Forelimb muscle (tissue), 1 donor: ENCODE measurements at places on chromosomes 4 and X.
A peak's percentile ranks its signal among the peaks of the same experiment; 100 is the strongest.

- DNase-seq: no peak
These were observed 261.3 kb downstream of the TENM3 start for GRCh38 chr4:182504463-182504862.

DNA sequence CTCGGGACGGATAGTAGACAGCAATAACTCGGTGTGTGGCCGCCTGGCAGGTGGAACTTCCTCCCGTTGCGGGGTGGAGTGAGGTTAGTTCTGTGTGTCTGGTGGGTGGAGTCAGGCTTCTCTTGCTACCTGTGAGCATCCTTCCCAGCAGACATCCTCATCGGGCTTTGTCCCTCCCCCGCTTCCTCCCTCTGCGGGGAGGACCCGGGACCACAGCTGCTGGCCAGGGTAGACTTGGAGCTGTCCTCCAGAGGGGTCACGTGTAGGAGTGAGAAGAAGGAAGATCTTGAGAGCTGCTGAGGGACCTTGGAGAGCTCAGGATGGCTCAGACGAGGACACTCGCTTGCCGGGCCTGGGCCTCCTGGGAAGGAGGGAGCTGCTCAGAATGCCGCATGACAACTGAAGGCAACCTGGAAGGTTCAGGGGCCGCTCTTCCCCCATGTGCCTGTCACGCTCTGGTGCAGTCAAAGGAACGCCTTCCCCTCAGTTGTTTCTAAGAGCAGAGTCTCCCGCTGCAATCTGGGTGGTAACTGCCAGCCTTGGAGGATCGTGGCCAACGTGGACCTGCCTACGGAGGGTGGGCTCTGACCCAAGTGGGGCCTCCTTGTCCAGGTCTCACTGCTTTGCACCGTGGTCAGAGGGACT, 5.7 kb upstream of the MSANTD1 start:
- no peak for DNase-seq

DNA sequence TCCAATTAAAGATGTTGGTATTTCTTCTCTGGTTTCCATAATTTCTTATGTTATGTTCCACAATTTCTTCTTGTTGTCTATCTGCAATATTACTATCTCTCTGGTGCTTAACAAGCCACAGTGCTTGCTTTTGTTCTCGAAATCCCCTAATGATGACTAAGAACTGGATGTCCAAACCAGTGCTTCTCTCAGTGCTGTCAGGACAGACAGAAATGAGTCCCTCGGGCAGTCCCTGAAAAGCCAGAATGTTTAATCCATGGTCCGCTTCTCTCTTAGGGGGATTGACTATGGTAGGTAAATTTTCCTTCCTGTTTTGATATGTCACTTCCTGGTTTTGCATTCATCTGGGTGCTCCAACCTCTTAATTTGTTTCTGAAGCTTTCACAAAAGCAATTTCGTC, 321.6 kb upstream of the PCDH10 start:
- DNase-seq: no peak

DNA sequence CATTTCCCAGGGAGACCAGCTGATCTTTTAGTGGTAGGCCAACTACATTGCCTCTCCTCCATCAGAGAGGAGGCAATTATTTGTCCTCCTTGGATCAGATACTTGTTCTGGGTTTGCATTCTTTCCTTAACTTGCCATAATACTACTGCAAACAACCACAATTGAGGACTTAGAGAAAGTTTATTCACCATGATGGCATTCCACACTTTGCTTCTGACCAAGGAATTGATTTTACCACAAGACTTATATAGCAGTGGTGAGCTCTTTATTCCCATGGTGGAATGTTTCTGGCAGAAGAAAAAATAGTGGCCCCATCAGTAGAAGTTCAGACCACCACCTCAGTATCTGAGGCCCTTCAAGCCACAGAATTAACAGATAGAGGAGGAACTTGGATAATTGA, 123.9 kb upstream of the PPP3CA start:
- no peak for DNase-seq

DNA sequence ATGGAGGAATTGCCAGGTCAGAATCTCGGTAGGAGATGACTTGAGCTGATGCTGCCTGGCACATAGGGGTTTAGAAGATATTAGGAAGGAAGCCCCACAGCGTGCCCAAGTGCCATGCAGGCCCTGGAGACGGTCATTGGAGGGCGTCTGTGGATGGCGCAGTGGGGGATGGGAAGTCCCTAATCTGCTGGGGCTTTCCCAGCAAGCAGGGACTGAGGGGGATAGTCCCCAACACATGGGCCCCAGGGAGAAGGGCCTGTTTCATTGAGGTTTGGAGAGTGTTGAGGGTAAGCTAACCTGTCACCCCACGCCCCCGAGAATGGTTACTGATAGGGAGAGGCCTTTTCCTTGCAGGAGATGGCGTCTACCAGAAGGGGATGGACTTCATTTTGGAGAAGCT, 7.8 kb downstream of the TAFAZZIN start:
- DNase-seq: no peak

DNA sequence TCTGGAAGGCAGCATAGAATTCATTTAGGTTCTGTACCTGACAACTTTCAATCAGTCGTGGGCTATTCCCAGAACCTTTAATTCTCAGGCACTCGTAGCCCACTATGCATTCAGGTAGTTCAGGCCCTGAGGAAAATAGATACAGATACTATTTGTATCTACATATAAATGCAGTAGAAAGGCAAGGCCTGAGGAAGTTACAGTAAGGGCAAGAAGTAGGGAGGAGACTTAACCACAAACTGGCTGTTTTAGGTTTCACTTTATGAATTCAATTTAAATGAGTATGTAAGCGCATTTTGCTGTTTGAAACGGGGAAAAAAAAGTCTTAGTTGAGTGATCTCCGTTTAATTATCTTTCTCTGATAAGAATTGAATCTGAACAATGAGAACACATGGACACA, 529.4 kb upstream of the ATOH1 start:
- DNase-seq: no peak

GRCh38 chrX:40550066-40550465, 30.7 kb upstream of the ATP6AP2 start:
- DNase-seq: no peak

GRCh38 chr4:34170946-34171345, 2073.4 kb downstream of the ARAP2 start:
- DNase-seq: no peak

DNA sequence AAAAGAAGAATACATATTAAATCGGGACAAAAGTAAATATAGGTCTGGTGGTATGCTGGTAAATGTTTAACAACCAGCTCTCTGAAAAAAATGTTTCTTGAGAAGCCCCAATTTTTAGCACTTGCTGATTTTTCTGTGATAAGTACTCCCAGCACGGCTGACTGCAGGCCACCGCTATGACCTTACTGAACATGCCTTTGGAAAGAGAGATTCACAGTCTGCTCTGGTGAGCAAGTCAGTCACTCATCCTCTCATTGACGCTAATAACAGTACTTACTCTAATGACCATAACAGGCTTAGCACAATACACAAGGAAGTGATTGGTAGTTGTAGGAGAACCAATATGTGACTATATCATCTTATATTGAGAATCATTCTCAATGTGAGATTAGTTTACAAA, 98.9 kb upstream of the BLTP1 start:
- DNase-seq: no peak

DNA sequence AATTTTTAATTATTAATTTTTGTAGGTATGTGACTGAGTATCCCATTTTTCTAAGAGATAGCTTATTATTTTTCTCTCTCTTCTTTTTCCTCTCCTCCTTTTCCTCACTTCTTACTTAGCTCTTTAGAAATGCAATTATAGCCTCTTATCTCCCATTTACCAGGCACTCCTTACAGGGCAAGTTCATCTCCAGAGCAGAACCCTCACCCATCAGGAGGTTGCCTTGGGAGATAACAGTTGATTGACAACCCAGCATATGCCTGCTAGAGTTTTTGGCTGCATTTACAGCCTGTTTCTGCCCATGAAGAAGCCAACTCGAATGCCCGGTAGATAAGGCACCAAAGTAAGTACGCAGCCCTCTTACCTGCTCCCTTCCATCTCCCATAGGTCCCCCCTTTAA, 572.9 kb upstream of the ZFP42 start:
- DNase-seq: no peak

- no peak for DNase-seq
These were observed 93.9 kb upstream of the FRMPD3 start for GRCh38 chrX:107355533-107355932.

DNA sequence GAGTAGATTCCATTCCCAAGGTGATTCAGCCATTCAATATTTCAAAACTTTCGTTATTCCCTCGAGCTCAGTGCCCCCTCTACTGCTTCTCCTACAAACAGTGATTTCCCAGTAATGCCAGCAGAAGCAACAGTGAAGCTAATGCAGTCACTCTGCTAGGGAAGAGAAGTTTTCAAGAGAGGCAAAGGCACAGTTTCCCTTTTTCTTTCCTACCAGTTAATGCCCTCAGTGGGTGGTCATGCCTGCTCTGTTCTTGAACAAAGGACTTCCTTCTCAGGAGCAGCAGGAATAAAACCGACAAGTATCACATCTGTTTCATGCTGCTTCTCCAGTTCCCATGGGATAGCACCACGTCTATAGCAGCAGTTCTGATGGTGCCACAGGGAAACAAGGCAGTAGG, 317.2 kb downstream of the TENM3 start:
- DNase-seq: no peak

DNA sequence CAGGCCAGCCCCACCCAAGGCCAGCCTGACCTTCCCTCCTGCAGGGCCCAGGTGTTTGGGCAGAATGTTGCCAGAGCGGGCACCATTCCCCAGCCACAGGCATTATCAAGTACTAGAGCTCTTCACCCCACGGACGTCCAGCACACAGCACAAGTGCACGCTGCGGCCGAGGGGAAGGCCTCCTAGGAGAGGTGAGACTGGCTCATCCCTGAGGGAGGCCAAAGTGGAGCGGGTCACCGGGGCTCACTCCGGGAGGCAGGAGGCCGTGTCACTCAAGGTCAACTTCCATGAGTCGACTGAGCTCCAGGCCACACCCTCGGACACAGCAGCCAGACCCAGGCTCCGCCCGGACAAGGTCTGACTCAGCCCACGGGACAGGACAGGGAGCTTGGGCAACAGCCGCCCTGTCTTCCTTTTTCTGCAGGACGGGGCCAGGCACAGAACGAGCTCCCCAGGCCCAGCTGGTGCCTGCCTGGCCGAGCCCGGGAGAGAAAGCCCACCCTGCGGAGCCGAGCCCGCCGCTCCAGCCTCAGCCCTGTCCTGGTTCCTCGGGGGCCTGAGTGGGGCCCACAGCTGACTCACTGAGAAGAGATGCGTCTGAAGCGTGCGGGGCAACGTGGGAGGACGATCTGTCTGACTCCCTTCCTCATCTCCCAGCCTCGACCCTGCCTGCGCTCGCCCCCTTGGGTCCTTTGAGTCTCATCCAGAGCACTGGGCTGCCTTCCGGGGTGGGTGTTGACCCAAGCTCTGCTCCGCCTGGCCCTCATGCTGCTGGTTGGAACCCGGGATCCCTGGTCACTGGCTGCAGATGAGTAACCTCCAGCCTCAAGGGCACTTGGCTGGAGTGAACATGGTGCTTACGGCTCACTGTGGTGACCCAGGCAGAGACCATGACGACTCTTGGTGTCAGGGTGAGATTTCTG, 1.6 kb downstream of the SLC49A3 start:
- DNase-seq: no peak

- DNase-seq: no peak
These were observed 158.3 kb upstream of the KIT start for GRCh38 chr4:54499308-54500074.

DNA sequence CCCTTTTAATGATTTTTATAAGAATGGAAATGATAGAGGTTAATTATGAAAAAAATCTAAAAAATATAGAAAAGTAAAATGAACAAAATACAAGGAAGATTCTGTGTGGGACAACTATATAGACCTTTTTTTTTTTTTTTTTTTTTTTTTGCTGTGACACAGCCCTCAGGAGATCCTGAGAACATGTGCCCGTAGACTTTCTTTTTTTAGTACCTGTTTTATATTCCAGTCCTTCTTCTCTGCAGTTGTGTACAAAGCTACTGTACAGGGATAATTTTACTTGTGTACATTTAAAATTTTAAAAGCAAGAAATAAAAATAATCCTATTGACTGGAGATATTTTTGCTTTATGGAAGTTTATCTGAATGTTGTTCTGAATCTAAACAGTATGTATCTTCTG, 85.5 kb downstream of the KDM6A start:
- no peak for DNase-seq

GRCh38 chrX:37000140-37000539, 8.0 kb upstream of the FAM47C start:
- no peak for DNase-seq

- DNase-seq: no peak
These were observed 644.7 kb upstream of the PCDH10 start for GRCh38 chr4:132504438-132504837.

- no peak for DNase-seq
These were observed 43.3 kb downstream of the CD40LG start for GRCh38 chrX:136691028-136691809.

DNA sequence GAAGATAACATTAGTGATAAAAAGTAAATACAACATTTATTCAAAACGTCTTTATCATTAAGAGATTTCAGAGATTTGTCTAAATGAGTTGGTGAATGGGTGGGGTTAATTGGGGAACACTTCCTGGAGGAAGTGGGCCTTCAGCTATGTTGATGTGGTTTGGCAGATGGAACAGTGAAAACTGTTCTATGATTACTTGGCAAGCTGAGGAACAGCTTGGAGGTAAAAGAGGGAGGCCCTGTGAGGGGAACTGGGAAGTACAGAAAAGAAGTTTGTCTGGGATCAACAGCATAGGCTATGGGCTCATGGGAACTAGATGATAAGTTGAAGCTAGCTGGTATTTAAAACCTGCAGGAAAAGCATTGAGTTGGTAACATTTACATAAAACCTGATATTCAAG, 26.0 kb downstream of the OCRL start:
- peak; percentile 36 for DNase-seq

GRCh38 chr4:118801895-118802575, 33.9 kb downstream of the SEC24D start:
- DNase-seq: no peak

- no peak for DNase-seq
These were observed 375.3 kb downstream of the PCDH10 start for GRCh38 chr4:133524369-133524768.

DNA sequence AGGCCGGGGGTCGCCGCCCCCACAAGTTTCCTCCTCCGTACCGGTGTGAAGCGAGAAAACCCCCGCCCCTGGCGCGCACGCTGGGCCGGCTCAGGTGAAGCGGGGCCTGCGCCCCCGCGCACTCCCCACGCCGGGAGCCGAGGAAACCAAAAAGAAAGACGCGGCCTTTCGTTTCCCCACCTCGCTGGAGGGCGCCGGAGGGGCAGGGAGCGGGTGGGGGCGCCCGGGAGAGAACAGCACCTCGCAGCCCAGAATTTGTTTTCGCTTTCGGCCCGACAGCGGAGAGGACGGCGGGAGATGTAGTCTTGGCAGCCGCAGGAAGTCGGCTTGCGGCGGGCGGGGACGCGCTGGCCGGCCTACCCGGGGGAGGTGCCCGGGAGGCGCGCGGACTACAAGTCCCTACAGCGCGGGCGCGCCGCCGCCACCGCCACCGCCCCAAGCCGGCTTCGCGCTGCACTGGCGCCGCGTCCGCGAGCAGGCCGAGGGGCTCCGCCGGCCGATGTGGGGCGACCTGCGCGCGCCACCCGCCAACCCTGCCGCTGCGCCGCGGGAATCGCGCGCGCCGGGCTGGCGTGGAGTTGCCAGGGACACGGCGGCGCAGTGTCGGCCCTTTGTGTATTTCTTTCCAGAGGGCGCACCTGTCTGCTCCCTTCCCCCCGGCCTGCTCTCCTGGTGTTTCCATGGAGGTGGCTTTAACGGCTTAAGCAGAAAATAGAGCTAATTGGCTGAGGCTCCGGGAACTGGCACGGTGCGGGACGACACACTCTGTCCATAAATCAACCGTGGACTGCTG, at the start of gene OTUD4:
TSS of gene OTUD4 (minus strand) at position 292 of the 793 bp plus-strand sequence. CDS start 616 bp downstream, outside the sequence.
- peak; percentile 87 for DNase-seq

- DNase-seq: no peak
These were observed 63.0 kb downstream of the ANK2 start for GRCh38 chr4:113112338-113112978.

GRCh38 chr4:5033281-5033841, 14.1 kb upstream of the CYTL1 start:
- no peak for DNase-seq
